ENCODE measurements at places on chromosomes 11 and 22.

DNA sequence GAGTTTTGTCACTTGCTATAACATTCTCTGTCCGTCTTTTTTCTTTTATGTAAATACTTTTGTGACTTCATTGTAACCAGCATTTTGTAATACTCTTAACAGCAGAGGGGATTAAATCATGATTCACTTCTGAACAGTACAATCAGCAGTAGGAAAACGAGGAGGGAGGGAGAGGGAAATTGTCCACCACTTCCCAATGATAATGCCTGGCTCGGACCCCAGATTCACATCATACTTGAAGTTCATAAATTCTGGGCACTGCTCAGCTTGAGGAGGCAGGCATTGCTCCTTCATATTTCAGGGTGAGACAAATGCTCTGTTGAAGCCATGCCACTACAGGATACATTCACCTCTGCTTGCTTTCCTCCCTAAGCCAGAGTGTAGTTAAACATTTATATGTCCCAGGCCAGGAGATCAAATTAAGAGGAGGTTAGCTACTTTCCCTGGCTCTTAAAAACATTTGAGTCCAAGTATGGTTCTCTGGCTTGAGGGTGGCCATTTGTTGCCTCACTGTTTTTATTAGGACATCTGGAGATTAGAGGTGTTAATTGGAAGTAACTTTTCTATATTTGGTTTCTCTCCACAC is 129.0 kb upstream of the LDLRAD3 start:
- no peak for DNase-seq

- no peak for DNase-seq
Measured at GRCh38 chr11:86592659-86593451, 79.6 kb downstream of the ME3 start.

GRCh38 chr22:43331069-43331451 is 12.1 kb downstream of the SCUBE1 start:
- DNase-seq: no peak

GRCh38 chr11:128468111-128468510 is 119.2 kb downstream of the ETS1 start:
- DNase-seq: no peak

GRCh38 chr11:22472306-22472705 is 134.1 kb downstream of the SLC17A6 start:
- no peak for DNase-seq

GRCh38 chr11:235609-235996 is 539 bp downstream of the SIRT3 start:
- no peak for DNase-seq

GRCh38 chr11:6667733-6668374 is 12.2 kb upstream of the DCHS1 start:
- no peak for DNase-seq

DNA sequence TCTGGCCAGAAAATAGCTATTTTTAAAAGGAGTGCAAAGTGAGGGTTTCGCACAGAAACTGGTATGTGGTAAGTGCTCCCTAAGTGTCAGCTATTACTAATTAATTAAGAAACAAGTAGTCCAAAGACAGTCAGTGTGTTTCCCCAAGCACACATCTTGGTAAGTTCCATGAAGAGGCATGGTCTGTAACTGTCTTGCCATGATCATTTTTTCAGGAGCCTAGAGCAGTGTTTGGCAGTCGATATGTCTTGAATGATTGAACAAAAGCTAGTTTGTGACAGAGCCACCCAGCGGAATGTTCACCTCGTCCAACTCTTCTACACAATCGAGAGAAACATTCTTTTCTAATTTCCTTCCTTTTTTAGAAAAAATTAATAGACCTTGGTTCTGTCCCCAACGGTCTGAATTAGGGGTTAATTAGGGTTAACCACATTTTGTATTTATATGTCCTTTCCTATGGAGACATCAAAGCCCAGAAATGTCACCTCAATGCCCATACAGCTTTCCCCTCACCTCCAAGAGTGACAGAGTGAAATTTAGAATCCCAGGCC is 57.6 kb upstream of the FTH1 start:
- DNase-seq: no peak

All from smooth muscle cell of the brain vasculature (primary cell).